ENCODE measurements at places on chromosomes 6 and 20.

DNA sequence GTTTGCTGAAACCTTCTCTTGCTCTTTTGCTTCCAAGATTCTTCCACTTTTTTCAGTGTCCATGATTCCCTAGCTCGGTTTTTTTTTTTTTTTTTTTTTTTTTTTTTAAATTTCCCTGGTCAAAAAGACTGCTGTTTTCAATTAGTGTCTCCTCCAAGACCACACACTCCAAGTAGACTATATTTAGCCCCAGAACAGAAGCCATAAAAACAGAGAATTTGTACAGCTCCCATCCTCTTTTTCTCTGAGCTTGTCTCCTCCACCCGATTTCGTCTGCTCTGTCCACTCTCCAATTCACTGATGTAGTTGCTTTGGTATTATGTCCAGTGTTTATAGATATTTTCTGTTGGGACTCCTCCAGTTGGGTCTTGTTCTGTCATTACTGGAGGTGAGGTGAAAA lies 37.6 kb downstream of the RSPH3 start:
- no peak for DNase-seq

DNA sequence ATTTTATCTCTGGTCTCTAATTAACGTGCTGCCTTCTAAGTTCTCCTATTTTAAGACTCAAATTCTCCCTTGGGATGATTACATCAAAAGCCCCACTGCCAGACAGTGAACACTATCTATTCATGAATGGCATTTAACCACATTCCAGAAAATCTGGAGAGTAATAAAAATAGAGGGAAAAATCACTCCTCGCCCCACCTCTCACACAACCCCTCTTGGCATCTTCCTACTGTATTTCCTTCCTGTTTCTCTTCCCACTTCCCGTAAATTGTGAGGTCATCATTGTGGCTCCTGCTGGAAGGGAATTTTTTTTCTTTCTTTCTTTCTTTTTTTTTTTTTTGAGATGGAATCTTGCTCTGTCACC lies 31.5 kb downstream of the RAB44 start:
- DNase-seq, result no peak

DNA sequence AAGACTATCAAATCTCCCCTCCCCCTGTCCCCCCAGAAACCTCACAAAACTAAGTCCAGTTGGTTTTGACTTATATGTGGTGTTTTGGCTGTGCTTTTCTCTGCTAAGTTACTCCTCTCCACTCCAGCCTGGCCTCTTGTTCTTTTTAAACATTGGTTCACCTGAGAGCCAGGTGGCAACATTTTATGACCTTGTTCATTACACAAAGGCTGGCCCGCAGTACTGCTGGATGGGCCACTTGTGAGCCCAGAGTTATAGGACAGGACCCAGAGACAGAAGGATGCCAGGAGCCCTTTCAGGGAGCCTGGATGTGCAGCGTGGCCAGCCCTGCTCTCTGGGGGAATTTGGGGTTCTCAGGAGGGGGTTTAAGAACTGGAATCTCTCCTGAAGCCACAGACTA lies 90.0 kb downstream of the RAMACL start:
- DNase-seq, result no peak

- no peak for DNase-seq
Observed at GRCh38 chr20:48187851-48188250, 402.6 kb upstream of the SULF2 start.

GRCh38 chr6:53593001-53593488 lies 48.1 kb upstream of the GCLC start:
- DNase-seq, result peak; percentile 38

GRCh38 chr20:23265226-23265625 lies 85.4 kb upstream of the NXT1 start:
- no peak for DNase-seq

- DNase-seq, result no peak
Observed at GRCh38 chr20:51668515-51668914, 99.7 kb downstream of the ATP9A start.

Data from common myeloid progenitor, CD34-positive (primary cell).